ENCODE measurements at places on chromosomes 11 and 22.

DNA sequence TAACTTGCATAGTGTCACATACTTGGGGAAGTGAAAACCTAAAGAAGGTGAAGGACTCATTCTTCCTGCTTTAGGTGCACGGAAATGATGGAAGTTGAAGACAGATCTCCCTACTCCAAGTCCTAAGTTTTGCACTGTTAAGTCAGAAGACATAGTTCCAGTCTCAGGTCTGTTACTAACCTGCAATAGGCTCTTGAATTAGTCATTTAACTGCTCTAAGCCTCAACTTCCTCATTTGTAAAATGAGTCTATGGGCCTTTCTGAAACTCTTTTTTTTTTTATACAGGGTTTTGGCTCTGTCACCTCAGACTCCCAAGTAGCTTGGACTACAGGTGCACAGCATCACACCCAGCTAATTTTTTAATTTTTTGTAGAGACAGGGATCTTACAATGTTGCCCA, 30.8 kb upstream of the POU2AF1 start:
- DNase-seq: no peak

- no peak for DNase-seq
These were observed 24.3 kb downstream of the FAM118A start for GRCh38 chr22:45334068-45334467.

DNA sequence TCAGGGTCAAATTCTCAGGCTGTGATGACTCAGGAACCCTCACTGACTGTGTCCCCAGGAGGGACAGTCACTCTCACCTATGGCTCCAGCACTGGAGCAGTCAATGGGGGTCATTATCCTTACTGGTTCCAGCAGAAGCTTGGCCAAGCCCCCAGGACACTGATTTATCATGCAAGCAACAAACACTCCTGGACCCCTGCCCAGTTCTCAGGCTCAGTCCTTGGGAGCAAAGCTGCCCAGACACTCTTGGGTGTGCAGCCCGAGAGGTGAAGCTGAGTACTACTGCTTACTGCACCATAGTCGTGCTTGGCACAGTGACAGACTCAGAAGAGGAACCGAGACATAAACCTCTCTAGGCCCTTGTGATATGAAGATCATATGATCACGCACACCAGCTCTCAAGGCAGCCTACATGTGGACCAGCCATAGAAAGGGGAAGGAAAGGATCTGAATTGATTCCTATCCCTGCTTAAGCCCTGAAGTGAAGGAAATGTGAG, 58.2 kb downstream of the ZNF280B start:
- DNase-seq: no peak

- no peak for DNase-seq
These were observed 7.1 kb downstream of the NLRX1 start for GRCh38 chr11:119175493-119176077.

- no peak for DNase-seq
These were observed 88.3 kb downstream of the TSPAN18 start for GRCh38 chr11:44814881-44815592.

- DNase-seq: no peak
These were observed 26.4 kb downstream of the LRFN4 start for GRCh38 chr11:66883016-66883965.

DNA sequence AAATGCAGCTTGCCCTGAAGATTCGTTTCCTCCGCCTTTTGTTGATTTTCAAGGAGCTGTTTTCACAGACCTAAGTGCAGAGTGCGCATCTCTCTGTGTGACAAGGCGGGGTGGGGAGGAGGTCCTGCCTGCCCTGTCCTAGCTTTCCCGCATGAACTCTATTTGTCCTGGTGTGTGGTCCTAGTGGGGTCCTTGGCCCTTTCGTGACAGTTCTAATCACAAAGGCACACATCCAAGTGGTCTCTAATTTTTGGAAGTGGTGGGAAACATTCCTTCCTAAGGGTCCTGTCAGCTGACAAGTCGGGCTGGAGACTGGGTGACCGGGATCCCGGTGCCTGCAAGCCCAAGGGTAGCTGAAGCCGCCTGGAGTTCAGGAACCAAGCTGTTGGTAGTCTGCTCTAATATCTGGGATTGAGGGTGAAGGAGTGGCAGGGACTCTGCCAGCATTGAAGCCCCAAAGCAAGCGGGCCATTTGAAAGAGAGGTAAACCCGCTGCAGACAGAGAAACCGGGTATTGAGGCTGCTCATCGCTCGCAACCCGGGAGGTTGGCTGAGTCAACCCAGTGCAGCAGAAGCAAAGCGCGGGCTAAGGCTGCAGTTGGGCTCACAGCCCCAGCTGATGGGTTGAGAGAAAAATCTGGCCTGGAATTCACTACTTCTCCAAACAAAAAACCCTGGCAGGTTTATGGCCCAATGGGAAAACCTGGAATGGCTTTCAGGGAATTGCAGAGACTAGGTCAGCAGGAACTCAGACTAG, 28.1 kb upstream of the FBXO3 start:
- DNase-seq: no peak

DNA sequence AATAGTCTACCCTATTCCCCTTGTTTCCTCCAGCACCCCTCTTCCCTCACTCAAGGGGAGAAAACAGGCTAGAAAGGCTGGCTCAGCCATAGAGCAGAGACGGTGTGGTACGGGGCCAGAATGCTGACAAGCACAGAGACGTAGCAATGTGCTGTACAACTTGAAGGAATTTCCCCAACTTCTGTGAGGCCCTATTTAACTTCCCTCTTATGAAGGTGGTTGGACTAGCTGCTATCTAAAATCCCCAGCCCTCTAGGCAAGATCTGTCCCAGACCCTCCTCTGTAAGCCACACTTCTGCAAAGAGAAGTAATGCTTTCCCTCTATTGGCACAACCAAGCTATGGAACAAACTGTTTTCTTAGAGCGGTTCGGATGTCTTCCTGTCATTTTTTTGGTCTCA, 37.8 kb downstream of the PLEKHA7 start:
- no peak for DNase-seq

GRCh38 chr22:43745411-43745770, 66.7 kb downstream of the EFCAB6 start:
- DNase-seq: no peak

- DNase-seq: no peak
These were observed 9.3 kb downstream of the PRCP start for GRCh38 chr11:82890936-82891335.

GRCh38 chr11:93524858-93525257, 18.3 kb downstream of the SMCO4 start:
- DNase-seq: no peak

DNA sequence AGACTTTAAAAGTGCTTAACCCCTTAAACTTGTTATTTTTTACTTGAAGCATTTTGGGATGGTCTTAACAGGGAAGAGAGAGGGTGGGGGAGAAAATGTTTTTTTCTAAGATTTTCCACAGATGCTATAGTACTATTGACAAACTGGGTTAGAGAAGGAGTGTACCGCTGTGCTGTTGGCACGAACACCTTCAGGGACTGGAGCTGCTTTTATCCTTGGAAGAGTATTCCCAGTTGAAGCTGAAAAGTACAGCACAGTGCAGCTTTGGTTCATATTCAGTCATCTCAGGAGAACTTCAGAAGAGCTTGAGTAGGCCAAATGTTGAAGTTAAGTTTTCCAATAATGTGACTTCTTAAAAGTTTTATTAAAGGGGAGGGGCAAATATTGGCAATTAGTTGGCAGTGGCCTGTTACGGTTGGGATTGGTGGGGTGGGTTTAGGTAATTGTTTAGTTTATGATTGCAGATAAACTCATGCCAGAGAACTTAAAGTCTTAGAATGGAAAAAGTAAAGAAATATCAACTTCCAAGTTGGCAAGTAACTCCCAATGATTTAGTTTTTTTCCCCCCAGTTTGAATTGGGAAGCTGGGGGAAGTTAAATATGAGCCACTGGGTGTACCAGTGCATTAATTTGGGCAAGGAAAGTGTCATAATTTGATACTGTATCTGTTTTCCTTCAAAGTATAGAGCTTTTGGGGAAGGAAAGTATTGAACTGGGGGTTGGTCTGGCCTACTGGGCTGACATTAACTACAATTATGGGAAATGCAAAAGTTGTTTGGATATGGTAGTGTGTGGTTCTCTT, 2.8 kb downstream of the MALAT1 start:
- no peak for DNase-seq

DNA sequence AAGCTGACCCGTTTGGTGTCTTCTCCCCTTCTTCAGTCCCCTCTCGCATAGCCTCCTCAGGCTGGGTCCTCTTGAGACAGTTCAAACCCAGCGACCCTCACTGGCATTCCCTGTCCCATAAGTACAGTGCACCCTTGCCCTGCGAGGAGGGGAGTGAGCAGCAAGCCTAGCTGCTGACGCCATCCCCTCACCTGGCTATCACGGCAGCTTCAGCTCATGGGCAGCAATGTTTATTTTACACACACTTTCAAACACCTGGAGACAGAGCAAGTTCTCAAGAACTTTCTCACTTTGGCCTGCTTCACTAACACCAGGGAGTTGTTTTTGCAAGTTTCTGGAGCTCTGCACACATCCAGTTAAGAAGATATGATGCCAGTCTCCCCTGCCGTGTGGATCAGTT, 189.6 kb upstream of the E2F8 start:
- no peak for DNase-seq

DNA sequence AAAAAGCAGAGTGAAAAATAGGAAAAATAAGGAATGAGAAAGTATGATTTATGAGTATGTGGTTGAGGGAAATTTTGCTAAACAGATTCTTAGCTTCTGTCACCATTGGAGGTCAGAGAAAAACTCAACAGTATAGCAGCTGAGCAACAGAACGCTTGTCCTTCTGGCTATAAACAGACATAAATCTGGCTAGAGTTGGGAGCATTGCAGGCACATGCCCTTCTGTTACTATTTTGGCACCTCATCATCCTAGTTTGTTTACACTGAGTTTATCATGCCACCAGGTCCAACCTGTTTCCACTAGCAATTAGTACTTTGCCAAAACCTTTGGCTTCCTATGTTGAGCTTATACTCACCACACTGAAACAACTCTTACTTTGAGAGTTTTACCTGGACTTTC, 6.9 kb downstream of the UBE4A start:
- DNase-seq: no peak

DNA sequence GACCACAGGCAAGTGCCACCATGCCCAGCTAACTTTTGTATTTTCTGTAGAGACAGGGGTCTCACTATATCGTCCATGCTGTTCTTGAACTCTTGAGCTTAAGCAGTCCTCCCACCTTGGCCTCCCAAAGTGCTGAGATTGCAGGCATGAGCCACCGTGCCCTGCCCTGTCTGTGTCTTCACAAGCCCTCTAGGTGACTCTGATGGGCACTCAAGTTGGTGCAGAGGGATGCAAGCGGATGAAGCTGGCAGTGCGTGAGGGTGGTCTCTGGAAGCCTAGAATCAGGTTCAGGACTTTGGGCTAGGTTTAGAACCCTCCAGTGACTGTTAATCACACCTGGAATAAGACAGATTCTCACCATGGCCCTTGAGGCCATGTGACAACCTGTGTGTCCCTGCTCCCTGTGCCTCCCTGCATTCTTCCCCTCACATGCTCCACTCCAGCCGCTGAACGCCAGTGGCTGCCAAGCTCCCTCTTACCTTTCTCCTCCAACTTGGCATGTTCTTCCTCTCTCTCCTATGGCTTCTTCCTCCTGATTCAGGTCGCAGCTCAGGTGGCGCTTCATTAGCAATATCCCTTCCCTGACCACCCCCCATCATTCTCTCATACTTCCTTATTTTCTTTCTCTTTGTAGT, 242.3 kb upstream of the TBCEL start:
- no peak for DNase-seq

GRCh38 chr11:66131937-66132632, 62.0 kb downstream of the PACS1 start:
- no peak for DNase-seq

DNA sequence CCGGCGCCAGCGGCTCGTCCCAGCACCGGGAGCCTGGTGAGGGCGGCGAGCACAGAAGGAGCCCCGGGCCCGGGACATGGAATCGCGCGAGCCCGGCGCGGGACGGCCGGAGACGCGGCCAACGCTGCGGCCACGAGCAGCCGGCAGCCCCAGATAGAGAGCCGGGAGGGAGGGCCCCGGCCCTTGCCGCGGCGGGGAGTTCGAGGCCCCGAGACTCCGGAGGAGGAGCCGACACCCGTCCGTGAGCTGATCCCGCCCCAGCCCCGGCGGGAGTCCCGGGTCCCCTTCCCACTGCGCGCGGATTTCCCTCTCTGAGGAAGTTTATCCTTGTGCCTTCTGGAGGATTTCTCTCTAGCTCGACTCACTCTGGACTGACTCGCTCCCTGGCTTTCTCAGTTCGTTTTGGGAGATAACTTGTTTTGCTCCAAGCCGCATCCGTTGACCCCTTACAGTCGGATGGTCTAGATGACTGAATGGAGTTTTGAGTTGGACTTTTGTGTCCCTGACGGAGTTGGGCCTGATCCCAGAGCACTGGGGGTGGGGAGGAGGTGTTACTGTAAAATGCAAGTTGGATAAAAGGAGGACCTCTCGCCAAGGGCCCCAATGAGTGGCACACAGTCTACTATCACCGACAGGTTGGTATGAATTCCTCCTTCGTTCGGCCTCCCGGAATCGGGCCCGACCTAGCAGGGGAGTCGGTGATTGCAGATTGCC, 585 bp downstream of the ARHGEF12 start:
- DNase-seq: peak; percentile 21

GRCh38 chr11:128570632-128571031, 16.7 kb downstream of the ETS1 start:
- DNase-seq: no peak

DNA sequence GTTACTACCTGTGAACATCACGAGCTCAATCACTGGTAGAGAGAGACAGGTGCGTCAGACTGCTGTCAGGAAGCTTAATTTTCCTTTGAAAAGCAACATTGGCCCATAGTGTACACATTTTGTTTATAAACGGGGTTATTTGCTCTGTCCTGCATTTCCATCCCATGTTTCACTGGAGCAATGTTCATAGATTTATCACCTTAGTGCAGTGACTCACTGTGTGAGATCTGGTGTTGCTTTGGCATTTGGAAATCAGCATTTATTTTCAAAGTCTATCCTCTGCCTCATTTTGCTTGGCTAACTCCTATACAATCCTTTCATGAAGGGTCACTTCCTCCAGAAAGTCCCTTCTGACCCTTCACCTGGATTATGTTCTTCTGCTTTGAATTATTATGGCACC, 529.1 kb downstream of the NELL1 start:
- DNase-seq: no peak

DNA sequence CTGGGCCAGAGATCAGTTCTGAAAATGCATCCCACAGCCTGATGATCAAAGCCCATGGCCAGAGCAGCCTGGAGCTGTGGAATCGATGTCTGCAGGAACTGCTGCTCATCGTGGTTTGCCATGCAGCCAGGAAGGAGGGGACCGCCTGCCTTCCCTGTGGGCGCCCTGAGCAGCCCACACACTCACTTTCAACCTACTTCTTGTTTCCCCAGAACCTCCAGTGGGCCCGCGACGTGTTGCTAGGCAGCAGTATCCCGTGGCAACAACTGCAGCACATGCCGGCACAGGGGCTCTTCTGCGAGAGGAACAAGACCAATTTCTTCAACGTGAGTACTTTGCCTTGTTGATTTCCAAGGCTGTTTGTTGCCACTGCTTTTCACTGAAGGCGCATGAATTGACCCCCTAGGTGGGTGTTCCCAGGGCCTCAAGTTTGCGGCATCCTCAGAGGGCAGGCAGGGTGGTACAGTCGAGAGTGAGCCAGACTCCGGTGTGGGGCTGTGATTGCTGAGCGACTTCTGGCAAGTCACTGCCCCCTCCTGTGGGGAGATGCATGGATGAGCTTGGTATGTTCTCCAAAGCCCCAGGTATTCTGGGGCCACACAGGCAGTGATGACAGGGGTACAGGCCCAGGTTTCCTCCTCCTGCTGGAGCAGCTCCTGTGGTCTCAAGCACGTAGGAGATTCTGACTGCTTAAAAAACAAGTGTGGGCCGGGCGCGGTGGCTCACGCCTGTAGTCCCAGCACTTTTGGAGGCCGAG, 47.0 kb upstream of the SUSD2 start:
- DNase-seq: no peak

Data from HuH-7.5 (cell line).